Effector CD4-positive, alpha-beta T cell (primary cell): ENCODE measurements at places on chromosomes 6 and 20.

- DNase-seq, result no peak
Measured at GRCh38 chr20:61555566-61555965, 303.5 kb downstream of the CDH4 start.

DNA sequence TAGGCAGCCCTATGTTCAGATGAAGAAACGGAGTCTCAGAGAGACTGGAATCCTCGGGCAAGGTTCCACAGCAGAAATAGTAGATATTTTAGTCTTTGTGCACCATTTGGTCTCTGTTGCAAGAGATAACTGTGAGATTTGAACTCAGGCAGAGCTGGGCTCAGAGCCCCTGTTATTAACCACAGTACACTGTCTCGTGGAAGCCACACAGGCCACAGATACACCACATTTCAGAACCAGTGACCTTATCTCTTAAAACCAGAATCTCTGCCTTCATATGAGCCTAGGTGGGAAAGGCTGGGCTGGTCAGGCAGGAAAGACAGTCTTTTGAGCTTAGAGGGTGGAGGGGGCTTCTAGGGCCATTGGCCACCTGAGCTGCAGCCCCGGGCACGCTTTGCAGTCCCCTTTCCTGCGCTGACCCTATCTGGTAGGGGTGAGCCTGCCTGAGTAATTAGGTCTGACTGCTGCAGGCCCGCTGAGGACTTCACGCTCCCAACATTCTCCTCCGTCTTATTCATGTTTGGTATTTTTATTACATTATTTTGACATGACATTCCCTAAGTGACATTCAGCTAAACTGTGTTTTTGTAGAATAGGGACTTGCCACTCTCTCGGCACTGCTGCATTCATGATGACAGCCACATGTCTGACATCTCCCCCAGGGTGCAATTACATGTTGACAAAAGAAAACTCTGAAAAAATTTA, 71.1 kb downstream of the KCNB1 start:
- DNase-seq, result no peak

DNA sequence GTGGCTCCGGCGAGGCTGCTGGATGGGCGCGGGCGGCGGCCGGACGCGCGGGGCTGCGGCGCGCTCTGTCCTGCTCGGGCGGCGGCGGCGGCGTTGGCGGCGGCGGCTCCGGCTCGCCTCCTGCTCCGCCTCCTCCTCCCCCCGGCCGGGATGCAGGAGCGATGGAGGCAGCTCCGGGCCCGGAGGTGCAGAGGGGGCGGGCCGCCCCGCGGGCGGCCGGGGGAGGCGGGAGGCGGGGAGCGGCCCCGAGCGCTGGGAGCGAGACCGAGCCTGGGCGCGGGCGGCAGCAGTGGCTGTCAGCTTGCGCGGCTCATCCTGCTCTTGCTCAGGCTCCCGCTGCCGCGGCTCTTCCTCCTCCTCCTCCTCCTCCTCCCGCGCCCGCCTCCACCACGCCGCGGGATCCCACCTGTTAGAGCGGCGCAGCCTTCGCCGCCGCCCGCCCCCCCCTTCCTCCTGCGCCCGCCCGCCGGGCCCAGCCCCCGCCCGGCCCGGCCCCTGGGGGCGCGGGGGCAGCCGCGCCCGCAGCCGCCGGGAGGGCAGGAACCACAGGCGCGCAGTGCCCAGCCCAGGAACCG, at the start of gene NOL4L:
Gene NOL4L, minus strand, starts transcription at position 323 of the 575 bp plus-strand sequence. CDS start 443 bp downstream, outside the sequence.
- DNase-seq, result peak; percentile 36

GRCh38 chr6:148681666-148682065, 65.2 kb upstream of the UST start:
- DNase-seq, result no peak

- no peak for DNase-seq
Measured at GRCh38 chr6:53266553-53267090, 82.1 kb downstream of the ELOVL5 start.
